Stomach (tissue), 19 donors: ENCODE measurements at places on chromosomes 13 and 19.

DNA sequence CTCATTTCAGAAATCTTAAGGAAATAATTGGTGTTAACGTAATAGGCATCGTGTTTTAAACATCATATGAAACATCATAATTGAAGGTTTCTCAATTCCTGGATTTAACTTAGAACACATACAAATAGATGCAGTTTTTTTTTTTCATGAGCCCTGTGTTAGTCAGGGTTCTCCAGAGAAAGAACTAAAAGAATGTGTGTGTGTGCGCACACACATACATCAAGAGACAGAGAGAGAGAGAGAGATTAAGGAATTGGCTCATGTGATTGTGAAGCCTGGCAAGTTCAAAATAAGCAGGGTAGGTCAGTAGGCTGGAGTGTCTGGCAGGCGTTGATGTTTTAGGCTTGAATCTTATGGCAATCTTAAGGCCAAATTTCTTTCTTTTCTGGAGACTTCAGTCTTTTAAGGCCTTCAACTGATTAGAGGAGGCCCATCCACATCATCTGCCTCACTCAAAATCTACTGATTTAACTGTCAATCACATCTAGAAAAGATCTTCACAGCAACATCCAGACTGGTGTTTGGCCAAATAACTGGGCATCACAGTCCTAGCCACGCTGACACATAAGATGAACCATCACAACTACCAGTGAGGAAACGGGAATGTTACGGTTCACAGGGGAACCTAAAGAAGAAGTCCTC lies 25.2 kb downstream of the SPATA13 start:
- no peak for DNase-seq

DNA sequence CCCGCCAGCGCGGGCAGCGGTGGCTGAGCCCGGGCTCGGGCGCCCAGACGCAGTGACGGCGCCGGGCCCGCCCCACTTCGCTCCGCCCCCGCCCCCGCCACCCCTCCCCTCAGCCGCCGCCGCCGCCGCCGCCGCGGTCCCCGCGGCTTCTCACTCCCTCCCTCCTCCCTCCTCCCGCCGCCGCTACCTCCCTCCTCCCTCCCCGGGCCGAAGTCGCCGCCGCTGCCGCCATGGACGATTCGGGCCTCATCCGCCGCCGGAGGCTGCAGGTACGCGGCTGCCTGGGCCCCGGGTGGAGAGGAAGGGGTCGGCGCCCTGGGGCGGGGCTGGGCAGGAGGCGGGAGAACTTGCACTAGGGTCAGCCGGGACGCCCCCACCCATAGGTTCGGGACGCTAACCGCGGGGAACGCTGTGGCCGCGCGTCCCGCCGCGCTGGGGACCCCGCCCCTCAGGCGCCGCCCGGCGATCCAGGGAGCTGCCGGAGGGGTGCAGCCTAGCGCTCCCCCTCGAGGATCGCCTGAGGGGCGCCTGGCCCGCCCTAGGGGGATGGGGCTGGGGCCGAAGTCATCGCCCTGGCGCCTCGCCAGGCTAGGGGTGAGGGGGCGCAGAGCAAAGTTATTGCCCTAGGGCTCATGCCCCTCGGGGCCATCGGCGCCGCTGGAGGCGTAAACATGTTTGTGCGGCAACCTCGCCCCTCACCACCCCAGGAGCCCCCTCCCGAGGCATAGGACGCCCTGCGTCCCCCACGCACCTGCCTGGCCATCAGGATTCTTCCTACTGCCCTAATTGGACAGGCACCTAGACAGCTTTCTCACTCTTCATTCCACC lies 427 bp downstream of the RTBDN start:
- DNase-seq = peak; percentile 28

- DNase-seq = no peak
Observed at GRCh38 chr19:49241769-49242168, 83.2 kb downstream of the SLC6A16 start.

DNA sequence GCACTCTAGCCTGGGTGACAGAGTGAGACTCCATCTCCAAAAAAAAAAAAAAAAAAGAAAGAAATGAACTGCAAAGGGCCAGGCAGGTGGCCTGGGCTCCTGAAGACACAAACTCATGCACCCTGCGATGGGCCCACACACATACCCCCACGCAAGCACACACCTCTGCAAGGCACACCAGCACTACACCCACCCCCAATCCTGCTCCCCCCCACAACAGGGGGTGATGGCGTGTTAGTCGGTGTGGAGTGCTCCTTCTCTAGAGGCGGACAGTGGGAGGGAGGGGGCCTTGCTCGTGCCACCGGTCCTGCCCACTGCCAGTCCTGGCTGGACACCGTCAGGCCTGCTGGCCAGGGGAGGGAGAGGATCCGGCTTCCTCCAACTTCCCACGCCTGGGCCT lies 1.6 kb upstream of the SLC8A2 start:
- no peak for DNase-seq

- no peak for DNase-seq
Observed at GRCh38 chr13:50123862-50124535, 108.8 kb downstream of the KCNRG start.

DNA sequence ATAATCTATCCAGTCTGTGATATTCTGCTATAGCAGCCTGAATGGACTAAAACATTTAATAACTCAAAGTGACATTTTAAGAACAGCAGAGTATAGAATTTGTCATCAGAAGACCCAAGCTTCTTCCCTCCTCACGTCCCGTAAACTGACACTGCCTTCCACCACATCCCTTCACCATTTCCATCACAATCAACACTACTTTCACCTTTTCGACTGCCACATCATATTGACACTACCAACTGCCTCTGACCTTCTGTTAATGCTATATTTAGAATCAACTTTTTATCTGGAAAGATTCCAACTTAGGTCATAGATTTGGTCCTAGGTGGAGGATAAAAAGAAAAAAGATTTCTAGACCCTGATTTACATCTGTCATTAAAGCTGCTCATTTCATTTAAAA lies 39.6 kb downstream of the STOML3 start:
- DNase-seq = no peak

DNA sequence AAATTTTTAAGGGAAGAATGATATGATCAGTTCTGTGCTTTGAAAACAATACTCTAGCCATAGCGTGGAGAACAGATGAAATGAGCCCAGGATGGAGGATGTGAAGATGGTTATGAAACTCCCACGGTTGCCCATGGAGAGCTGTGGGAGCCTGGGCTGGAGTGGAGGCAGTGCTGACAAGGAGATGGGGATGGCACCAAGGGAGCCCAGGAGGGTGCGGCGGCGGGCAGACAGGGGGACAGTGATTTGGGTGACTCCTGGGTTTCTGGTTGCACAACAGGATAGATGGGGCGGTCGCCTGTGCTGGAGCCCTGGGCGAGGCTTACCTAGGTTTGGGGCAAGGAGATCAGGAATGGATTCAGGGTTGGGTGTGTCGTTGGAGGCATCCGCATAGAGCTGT lies 15.9 kb downstream of the ARHGEF7 start:
- no peak for DNase-seq

- no peak for DNase-seq
Observed at GRCh38 chr19:46025835-46026234, 3.0 kb upstream of the PGLYRP1 start.

DNA sequence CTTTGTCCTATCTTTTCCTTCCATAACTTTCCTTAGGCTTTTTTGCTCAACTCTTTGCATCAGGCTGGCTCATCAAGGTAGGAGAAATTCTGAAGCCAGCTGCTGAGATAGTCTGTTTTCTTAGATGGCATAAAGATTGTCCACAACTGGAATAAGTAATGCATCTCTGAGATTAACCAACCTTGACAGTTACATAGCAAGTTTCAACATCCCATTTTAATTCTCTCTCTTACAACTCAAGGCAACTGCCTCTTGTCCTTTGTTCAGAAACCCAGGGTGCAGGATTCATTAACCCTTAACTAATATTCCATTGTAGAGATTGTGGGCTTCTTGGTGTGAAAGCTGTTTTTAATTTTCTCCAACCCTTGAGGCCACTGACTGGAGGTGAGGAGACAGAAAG lies 239.2 kb downstream of the LACC1 start:
- DNase-seq = no peak

GRCh38 chr19:43755256-43755801 lies 567 bp upstream of the SMG9 start:
- DNase-seq = peak; percentile 94

DNA sequence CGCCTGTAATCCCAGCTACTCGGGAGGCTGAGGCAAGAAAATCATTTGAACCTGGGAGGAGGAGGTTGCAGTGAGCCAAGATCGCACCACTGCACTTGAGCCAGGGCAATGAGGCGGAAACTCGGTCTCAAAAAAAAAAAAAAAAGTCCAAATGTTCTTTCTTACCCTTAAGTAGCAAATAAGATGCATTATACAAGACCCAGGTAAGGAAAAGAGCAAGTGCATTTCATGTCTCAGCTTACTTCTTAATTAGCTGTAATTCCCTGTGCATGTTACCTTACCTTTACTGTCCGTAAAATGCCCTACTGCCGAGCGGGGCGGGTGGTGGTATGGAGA lies 3.8 kb upstream of the ZNF681 start:
- DNase-seq = no peak

- DNase-seq = no peak
Observed at GRCh38 chr13:49524740-49525501, 29.2 kb downstream of the PHF11 start.

- no peak for DNase-seq
Observed at GRCh38 chr13:66578305-66578704, 651.8 kb downstream of the PCDH9 start.

DNA sequence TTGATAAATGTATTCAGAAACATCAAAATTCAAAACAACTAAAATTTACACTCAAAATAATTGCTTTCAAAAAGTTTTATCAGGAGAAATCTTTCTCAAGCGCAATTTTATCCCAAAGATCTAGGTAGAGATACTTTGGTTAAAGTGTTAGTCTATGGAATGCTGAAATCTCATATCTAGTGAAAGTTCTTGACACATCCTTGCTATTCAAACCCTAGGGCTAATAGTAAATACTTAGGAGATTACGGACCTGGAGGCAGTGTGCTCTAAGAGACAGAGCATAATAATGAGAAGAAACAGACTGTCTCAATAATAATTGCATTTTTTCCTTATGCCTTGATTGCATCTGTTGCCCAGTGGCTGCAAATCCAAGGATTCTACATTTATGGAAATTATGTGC lies 330.8 kb downstream of the DACH1 start:
- DNase-seq = no peak

DNA sequence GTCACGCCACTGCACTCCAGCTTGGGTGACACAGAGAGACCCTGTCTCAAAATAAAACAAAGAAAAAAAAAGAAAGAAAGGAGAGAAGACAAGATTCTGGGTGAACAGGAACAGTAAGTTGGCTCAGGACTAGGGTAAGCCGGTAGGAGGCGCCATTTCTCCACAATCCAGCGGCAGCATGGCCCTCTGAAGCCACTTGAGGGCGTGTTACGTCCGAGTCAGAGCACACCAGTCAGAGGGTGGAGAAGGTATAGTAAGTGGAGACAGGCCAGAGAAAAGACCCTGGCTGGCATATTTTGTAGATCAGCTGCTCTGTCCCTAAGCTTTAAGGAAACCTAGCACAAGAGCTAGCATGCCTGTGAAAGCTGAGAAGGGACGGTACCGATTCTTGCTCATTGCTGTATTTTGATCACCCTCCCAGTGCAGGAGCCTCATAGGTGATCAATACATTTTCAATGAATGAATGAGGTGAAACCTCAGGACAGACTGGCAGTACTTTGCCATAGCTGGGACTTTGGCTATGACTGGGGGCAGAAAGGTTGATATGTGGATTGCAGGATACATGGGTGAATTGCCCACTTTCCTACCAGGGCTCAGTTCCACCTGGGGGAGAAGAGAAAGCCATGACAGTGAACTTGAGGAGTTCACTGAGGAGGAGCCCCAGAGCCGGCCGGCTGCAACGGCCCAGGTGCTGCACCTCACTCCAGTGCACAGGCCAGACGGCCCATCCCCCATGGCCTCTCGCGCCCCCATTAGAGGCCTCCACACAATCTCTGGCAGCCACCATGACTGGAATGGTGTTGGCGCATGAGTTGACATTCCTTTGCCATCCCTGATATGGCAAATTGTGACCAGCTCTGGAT lies 23.5 kb downstream of the POU2F2 start:
- peak; percentile 81 for DNase-seq

DNA sequence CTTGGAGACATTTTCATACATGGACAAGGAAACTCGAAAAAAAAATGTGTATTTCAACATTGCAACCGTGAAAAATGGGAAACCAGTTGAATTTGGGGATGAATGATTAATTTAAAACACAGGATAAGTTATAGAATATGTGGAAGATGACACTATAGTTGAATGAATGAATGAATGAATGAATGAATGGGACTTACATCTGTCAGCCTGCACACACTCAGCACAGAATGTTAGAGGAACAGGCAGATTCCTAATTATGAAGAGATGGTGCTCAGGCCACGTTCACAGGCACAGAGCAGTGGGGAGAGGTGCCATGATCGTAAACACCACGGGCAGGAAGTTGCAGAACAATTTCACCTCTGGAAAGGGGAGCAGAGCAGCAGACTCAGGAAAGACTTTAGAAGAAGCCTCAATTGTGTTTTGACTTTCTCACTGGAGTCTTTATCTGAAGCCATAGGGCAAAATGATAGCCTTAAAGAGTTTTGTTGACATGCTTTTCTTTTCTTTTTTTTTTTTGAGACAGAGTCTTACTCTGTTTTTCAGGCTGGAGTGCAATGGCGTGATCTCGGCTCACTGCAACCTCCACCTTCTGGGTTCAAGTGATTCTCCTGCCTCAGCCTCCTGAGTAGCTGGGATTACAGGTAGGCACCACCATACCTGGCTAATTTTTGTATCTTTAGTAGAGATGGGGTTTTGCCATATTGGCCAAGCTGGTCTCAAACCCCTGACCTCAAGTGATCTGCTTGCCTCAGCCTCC lies 4.9 kb upstream of the SULT2A1 start:
- no peak for DNase-seq

- no peak for DNase-seq
Observed at GRCh38 chr19:23321953-23322549, 71.9 kb upstream of the ZNF724 start.

DNA sequence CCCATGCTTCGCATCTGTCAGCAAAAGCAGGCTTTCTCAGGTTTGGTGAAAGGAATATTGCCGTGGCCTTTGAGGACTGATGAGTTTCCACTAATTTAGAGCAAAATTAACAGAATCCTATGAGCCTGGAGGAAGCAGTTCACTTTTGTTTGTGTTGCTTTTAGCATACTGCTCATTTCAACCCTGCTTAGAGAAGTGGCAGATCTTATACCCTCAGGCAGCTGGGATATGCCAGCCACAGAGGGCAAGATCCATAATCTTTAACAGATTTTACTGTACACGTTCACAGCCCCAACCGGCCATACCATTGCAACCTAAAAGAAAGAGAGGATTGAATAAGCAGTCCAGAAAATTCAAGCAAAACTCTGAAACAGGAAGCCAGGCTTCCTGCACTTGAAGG lies 60.5 kb downstream of the COL4A2 start:
- no peak for DNase-seq

GRCh38 chr13:73231471-73231870 lies 172.7 kb downstream of the KLF5 start:
- DNase-seq = no peak
